ENCODE measurements at places on chromosomes 2 and 18.

DNA sequence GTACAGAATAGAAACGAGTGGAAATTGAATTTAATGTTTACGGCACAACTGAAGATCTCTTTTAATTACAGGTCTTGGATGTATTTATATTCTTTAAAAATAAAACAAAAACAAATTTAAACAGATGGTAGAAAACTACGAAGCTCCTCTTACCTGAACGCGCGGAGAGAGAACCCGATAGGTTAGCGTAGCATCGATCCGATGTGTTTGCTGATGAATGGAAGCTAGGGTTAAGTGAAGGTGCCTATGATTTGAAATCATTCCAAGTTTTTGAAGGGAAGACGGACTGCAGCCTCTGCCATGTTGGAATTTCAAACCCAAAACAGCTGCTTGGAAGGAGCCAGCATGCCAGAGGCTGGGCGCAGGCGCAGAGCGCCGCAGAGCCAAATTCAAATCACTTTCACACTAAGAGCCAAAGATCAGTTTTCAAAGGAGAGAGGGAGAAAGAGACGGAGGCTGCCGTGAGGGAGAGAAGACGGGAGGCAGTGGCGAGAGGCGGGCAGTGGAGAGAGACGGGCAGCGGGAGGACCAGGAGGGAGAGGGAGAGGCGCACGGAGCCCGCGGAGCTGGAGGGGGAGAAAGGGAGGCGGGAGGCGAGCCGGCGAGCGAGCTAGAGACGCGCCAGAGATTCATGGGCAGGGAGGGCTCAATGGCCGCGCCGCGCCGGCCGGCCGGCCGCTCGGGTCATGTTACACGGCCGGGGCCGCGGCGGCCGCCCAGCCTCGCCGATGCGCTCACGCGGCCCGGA is at the start of gene FIGN:
TSS of gene FIGN (minus strand) at position 324 of the 748 bp plus-strand sequence. CDS start 1,081 bp downstream, outside the sequence.
- DNase-seq: peak; percentile 60

DNA sequence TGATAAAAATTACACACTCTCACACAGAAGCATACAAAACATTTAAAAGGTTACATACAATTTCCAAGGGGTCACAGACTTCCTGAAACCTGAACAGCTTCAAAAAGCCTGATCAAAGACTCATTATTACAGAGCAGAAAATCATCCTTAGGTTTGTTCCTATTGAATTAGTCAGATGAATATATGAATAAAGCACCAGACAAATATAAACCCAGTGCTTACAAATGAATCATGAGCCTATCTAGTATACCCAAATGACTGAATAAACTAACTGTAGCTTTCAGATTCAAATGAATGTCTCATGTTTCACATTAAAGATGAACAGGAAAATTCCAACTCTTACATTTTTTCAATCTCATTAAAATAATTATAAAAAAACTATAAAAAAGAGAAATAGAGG is 550.3 kb downstream of the SUCLG1 start:
- DNase-seq: no peak

DNA sequence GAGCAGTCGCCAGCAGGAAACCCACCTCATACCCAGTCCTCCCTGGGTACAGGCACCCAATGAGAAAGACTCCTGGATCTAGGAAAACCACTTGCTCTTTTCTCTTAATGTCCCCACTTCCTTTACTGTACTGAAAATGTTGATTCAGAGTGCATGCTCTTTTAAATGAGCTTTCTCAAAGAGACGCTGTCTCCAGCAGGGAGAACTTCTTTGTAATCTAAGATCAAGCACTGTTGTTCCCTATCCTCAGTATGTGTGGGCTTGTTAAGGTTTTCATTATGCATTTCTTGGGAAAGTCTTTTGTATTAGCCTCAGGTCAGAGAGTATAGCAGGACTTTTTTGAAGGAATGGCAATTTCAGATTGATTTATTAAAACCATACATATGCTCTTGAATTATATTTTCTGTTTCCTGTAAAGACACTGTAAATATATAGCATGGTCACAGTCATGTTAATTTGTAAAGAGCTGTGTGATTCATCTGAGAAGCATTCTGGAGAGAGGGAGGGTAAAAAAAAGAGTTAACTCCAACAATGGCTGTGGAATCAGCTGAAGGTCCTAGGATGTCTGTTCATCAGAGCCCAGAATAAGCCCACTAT is 178.1 kb downstream of the MGAT5 start:
- DNase-seq: peak; percentile 38

- no peak for DNase-seq
Observed at GRCh38 chr2:186718122-186718521, 24.3 kb downstream of the FAM171B start.

DNA sequence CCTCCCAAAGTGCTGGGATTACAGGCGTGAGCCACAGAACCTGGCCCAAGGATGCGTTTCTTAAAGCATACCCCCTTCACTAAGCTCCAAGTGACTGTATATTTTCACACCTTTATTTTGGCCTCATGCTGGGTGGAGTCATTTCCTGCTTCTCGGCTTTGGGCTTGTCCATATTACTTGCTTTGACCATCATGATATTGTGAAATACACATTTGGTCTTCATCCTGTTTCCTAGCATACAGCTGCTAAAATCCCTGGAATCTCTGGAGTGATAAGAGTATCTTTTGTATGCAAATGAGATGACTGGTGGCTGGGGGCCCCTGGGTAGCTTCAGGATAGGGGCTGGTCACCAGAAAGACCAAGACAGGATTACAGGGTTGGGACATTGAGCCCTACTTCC is 17.6 kb upstream of the COLEC12 start:
- DNase-seq: no peak

GRCh38 chr2:232330068-232330999 is 48.2 kb upstream of the ALPP start:
- peak; percentile 34 for DNase-seq

DNA sequence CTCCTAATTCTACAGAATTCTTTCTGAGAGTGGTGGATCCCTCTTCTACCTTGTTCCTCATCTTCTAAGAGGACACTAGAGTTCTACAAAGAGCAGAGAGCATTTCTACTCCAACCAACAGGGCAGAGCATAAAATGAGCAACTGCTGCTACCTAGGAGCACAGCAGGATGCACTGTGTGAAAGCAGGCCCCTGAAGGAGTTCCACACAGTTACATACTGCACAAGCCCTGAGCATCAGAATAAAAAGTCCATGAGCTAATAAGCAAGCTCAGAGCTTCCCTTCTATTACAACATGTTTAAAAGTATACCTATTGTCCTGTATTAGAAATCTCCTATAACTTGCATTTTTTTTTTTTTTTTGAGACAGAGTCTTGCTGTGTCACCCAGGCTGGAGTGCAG is 8.4 kb downstream of the FHL2 start:
- DNase-seq: no peak

GRCh38 chr18:55421615-55422419 is 166.2 kb downstream of the TCF4 start:
- no peak for DNase-seq
